Progenitor cell of endocrine pancreas (in vitro differentiated cells): ENCODE measurements at places on chromosomes 5 and 9.

GRCh38 chr9:134061688-134062371 lies 6.0 kb downstream of the BRD3 start:
- no peak for DNase-seq

GRCh38 chr9:130659699-130660248 lies 4.6 kb upstream of the PRDM12 start:
- no peak for DNase-seq

DNA sequence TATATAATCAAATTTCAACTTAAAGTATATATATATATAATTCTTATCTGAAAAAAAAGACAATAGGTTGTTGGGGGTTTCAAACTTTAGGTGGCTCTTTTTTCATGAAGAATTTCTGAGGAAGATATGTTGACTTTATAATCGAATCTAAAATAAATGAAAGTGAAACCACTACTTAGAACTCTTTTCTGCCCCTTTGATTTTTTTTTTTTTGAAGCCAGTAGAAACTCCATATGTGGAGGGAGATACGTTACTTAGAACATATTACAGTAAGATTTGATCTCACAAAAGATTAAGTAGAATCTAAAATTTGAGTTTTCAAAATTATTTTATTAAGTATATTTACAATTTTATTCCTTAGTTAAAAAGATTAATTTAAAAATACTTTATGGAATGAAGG lies 96.9 kb downstream of the ATG10 start:
- no peak for DNase-seq

DNA sequence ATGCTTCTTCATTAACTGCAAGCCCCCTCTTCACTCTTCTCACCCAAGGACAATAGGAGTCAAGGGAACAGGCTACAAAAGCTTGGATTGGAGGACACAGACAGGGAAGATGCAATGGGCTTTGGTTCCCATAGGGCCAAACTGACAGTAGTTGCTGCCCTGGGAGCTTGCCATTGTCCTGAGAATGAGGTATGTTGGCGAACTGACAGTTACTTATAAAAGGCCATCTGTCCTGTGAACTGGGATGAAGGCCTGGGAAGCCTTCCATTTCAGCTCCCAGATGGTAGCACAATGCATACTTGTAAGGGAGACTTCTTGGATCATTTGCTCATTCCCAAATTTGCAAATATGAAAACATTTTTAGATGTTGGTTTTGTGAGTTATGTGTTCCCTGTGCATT lies 88.9 kb downstream of the SNCAIP start:
- DNase-seq = no peak

- DNase-seq = no peak
These were observed 51.1 kb downstream of the MAMDC2 start for GRCh38 chr9:70094747-70095146.

GRCh38 chr5:179766021-179766725 lies 27.6 kb upstream of the LTC4S start:
- DNase-seq = no peak

DNA sequence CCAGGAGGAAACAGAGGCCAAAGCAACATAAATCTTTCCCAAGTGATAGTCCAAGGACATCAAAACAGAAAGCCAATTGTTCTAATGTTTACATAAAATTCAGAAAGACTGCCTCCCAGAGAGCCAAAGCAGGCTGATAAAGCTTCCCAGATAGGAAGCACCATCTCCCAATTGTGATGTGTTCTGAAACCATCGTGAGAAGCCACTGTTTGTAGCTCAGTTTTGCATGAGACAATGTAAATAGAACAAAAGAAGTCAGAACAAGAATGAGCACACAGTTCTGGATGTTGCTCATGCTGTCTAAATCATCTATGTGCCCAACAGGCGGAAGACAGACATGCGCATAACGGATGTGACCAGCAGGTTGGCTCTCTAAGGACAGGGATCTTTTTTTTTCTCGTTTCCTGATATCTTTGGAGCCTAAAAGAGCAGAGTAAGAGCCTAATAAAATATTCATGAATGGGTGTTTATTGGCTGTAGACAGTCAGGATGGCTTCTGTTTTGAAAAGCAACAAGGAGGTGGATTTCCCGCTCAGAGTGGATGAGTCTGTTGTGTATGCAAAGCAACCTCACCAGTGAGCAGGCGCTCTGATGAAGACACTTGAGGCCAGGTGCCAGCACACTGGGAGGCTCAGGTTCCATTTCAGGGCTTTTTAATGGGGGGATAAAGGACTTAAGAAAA lies 113.6 kb downstream of the GNA14 start:
- no peak for DNase-seq

DNA sequence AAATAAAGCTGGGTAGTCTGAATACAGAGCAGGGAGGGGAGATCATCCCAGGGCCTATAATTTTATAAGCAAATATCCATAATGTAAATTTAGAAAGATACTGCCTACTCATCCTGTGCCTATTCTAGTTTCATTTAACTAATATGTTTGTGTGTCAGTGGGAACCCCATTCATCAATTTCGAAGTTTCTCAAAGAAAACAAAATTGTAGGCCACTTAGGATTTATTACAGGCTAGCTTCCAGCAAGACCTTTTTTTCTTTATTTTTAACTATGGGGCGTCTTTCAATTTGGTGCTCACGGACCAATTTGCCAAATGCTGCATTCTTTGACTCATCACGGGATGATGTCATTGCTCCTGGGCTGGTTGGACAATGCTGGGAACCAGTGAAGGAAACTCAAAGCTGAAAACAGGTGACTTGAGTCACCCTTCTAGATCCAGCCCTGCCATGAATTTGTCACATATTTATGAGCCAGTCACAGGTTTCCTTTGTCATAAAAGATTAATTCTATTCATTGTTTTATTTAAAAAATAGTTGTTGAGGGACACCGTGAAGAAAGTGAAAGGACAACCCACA lies 13.4 kb downstream of the PCSK5 start:
- no peak for DNase-seq

DNA sequence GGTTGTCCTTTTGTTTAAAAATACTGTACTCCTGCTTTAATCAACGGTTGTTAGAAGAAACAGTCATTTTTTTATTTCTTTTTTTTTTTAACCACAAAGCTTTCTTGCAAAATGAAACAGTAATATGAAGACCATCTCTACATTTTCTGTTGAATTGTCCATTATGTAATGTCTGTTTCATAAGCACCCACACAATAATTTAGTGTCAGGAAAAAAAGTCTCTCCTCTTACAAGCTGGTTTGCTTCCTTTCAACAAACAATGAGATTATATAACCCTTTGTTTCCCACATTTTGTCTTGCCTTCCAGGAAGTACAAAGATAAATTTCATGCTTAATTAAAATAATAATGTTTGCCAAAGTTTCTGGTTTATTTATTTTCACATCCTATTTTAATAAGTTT lies 16.7 kb downstream of the CTNNAL1 start:
- DNase-seq = no peak

DNA sequence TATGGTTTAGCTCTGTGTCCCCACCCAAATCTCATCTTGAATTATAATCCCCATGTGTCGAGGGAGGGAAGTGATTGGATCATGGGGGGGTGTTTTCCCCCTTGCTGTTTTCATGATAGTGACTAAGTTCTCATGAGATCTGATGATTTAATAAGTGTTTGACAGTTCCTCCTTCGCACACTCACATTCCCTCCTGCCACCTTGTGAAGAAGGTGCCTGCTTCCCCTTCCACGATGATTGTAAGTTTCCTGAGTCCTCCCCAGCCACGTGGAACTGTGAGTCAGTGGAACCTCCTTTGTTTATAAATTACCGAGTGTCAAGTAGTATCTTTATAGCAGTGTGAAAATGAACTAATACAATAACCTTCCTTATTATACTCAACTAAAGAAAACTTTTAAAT lies 24.3 kb upstream of the TEX10 start:
- no peak for DNase-seq

DNA sequence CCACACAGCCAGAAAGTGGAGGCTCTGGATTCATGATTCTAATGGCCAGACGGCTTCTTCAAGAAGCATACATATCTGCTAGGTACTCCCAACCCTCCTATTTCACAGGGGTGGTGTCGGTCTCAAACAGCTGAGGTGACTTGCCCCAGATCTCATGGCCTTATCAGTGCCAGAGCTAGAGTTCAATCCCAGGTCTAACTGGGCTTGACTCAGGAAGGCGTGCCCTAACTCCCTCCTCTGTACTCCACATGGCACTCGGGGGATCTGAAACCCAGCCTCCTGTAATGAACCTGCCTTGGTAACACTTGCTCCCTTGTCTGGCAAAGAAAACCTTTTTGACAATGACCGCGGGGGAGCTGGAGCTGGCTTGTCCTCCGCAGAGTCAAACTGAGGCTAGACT lies 2.1 kb downstream of the QRFP start:
- DNase-seq = no peak

- DNase-seq = no peak
These were observed 10.9 kb upstream of the LRRC14B start for GRCh38 chr5:180286-180918.

- no peak for DNase-seq
These were observed 186.3 kb downstream of the KDM4C start for GRCh38 chr9:6944093-6944551.

- no peak for DNase-seq
These were observed 216.3 kb downstream of the ESM1 start for GRCh38 chr5:54769072-54769471.

GRCh38 chr9:135087899-135088347 lies 455 bp downstream of the OLFM1 start:
- DNase-seq = no peak

- no peak for DNase-seq
These were observed 90.6 kb downstream of the NLN start for GRCh38 chr5:65812648-65813047.

DNA sequence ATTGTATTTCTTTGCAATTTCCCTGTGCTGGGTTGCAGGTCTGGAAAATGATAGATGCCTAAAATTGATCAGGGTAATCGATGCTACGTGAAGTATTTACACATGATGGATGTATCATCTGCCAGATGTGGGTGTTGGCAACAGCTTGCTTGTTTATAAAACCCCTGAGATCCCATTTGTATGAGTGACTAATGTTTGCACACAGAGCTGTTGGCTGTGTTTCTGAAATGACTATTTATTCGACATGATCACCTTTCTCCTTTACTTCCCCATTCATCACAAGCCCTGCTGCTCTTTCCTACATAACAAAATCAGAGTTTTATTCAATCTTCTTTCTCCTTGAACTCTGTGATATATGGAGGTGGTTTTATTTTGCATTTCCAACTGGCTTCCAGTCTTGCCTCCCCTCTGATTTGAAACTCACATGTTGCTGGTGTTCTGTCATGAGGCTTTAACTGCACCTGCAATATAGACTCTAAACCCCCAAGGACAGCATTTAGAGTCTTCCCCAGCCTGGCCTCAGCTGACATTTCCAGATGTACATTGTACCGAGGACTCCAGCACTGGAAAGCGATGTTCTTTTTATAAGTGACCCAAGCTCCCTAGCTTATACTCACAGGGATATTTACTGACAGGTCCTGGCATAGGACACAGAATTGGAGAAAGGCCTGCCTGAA lies 50.7 kb upstream of the SHB start:
- no peak for DNase-seq

GRCh38 chr9:87294126-87294525 lies 203.5 kb upstream of the DAPK1 start:
- no peak for DNase-seq

DNA sequence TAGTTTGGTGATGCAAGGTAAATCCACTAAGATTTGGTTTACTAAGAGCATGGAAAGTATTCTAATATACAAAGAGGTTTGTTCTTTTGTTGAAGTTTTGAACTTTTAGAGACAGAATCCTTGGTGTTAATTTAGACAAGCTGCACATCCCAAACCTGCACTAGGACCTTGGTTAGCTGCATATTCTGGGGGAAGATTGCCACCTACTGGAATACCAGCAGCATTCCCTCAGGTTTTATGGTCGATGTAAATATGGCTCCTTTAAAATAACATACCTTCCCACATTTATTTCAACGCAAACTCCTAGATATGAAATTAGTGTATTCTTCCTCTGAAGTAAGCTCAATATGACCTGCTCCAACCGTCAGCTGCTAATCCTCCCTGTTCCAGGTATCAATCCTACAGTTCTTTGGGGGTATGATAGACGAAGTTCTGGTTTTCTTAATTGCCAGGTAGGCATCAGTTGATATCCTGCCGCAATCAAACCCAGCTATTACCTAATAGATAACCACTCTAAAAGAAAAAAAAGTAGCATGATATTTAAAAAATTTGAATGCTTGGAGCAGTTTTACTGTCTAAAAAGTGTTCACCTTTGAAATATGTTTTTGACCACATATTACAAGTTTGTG lies 624.1 kb downstream of the ISL1 start:
- DNase-seq = no peak

GRCh38 chr5:33170411-33170810 lies 270.4 kb upstream of the TARS1 start:
- DNase-seq = no peak

GRCh38 chr5:64971513-64971912 lies 202.8 kb downstream of the CWC27 start:
- DNase-seq = no peak

DNA sequence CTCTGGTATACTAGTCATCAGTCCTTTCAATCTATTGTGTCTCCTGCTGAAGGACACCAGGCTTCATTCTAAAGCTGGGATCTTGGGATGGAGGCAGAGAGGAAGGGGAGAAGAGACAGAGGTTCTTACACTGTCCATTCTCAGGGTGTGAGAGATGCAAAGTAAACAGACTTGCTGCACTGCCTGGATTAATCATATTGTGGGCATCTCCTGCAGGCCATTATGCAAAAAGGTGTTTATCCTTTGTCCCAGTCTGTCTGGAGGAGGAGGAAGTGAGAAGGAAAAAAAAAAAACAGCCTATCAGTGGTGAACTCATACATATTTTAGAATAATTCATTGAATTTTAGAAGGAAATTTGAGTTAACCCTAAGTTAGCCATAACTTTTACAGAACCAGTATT lies 92.9 kb upstream of the TNPO1 start:
- DNase-seq = no peak
